ENCODE measurements at places on chromosomes 1 and 21. TPM values are rescaled to one million over a fixed set of nuclear protein-coding genes. Genes with fewer than 3 reads are reported as not detected.

GRCh38 chr1:208682664-208683013 is 438.5 kb upstream of the PLXNA2 start:
- no peak for DNase-seq

CNTN2 gene
- polyA plus RNA-seq, result 0.36 TPM

MTARC2 gene
- polyA plus RNA-seq, result 75.1 TPM

DNA sequence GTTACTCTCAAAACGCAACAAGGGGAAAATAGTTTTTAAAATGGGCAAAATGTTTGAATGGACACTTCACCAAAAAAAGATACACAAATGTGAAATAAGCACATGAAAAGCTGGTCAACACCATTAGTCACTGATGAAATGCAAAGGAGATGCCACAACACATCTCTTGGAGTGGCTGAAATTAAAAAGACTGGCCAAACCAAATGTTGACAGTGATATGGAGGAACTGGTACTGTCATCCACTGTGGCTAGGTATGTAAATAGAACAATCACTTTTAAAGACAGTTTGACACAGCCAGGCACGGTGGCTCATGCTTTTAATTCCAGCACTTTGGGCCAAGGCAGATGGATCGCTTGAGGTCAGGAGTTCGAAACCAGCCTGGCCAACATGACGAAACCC is 91.1 kb downstream of the POFUT2 start:
- no peak for DNase-seq

GRCh38 chr1:15501208-15502032 is 22.6 kb downstream of the CASP9 start:
- DNase-seq, result peak; percentile 14

GRCh38 chr1:65762081-65762862 is 30.4 kb upstream of the PDE4B start:
- no peak for DNase-seq

DNA sequence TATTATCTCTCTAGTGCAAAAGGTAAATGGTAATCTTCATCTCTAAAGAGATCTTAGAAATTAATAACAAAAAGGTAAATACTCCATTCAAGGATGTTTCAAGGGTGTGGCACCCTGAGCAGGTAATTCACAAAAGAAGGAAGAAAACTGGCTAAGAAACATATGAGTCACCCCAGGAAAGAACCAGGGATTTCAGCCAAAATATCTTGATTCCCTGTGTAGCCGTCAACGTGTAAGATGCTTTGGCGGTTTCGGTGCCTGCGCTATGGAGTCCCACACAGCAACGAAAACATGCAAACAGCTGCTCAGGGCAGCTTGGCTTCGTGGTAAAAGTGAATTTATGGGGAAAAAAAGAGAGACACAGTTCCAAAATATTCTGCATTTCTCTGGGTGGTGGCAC is 3.7 kb downstream of the ITGB2 start:
- no peak for DNase-seq

GRCh38 chr1:207309745-207310273 is 11.7 kb upstream of the CD55 start:
- no peak for DNase-seq

GRCh38 chr1:2339206-2340085 is 51.9 kb downstream of the MORN1 start:
- DNase-seq, result no peak

DNA sequence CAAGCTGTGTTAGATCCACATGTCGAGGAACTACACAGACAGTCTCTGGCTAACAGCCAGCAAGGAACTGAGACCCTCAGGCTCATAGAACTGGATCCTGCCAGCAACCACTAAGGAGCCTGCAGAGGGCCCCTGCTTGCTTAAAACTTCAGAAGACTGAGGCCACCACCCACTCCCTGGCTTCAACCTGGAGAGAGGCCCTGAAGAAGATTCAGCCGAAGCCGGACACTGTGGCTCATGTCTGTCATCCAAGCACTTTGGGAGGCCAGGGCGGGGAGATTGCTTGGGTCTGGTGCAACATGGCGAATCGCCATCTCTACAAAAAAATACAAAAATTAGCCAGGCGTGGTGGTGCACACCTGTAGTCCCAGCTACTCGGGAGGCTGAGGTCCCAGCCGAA is 92.6 kb upstream of the TMPRSS2 start:
- DNase-seq, result no peak

ALPL gene
- 1.2 TPM for polyA plus RNA-seq

PLA2G4A gene
- polyA plus RNA-seq, result 9.3 TPM

ESPN gene
- 3.8 TPM for polyA plus RNA-seq

- DNase-seq, result no peak
Measured at GRCh38 chr21:38669186-38669585, 136.5 kb upstream of the ETS2 start.

DNA sequence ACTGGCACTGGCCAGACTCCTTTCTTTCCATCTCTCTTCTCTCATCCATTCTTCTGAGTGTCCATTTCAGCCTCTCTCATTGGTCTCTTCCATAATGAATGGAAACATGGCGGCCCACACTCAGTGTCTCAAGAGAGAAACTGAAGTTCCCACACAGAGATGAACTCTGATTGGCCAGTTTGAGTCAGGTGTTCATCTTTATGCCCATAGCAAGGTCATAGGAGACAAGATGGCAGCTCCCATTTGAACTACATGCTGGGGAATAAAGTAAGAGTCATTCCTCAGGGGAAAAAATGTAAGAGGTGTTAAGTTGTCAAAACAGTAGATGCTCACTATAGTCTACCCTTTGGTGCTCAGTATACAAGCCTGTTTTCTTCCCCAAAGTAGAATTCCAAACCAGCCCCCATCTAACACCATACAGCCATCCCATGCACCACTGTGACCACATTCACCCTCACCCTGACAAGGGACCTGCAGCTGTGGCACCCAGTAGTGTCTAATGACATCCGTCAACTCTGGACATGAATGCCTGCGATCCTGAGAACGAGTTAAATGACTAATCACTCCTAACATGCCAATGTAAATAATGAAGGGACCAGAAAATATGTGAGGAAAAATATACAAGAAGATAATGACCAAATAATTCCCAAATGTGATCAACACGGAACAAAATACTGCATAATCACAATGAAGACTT is 12.4 kb downstream of the CDA start:
- DNase-seq, result no peak

- peak; percentile 36 for DNase-seq
Measured at GRCh38 chr1:244964112-244964971, 100.0 kb upstream of the HNRNPU start.

DFFA gene
- 36.2 TPM for polyA plus RNA-seq

DNA sequence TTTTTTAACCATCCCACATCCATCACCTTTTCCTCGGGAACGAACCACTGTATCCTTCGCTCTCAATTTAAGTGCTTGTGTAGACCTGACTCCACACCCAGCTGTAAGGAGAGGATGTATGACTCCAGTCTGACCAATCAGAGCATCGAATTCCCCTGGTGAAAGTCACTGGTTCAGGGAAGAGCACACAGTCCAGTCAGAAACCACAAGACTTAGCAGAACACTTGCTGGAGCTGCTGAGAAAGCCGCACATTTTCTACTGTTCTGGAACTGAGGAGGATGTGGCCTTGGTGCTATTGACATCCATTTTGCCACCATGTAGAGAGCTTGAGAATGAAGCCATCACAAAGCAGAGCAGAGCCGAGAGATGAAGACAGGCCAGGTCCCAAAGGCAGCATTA is 59.9 kb upstream of the CNN3 start:
- DNase-seq, result no peak

AK5 gene
- 1.2 TPM for polyA plus RNA-seq

CADM3 gene
- 2.0 TPM for polyA plus RNA-seq

GRCh38 chr1:234645964-234646363 is 36.0 kb upstream of the IRF2BP2 start:
- DNase-seq, result no peak

DLGAP3 gene
- polyA plus RNA-seq, result 0.08 TPM

DNA sequence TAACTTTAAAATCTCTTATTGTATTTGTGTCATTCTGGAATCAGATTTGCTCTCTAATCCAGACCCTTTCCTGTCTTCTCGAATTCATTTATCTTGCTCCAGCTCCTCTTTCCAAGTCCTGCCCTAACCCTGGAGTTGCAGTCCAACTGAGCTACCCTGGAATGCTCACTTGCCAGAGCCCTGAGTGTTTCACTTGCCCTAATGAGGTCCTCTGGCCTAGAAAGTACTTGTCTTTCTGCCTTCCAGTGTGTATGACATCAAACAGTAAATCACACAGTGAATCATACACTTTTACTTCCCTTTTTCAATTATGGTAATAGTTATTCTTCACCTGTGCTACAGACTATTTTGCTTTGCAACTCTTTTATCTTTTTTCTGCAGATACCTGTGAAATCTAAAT is 96.9 kb downstream of the NEK7 start:
- no peak for DNase-seq

DNA sequence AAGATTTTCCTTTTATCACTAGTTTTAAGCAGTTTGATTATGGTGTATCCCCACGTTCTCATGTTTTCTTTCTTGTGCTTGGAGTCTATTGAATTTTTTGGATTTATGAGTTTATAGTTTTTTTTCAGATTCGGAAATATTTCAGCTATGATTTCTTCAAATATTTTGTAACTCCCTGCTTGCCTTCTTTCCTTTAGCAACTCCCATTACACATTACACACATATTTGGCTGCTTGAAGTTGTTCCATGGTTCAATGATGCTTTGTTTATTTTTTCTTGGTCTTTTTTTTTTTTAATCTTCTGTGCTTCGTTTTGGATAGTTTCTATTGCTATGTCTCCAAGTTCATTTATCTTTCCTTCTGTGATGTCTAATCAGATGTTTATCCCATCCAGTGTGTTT is 48.5 kb upstream of the WARS2 start:
- DNase-seq, result no peak

DNA sequence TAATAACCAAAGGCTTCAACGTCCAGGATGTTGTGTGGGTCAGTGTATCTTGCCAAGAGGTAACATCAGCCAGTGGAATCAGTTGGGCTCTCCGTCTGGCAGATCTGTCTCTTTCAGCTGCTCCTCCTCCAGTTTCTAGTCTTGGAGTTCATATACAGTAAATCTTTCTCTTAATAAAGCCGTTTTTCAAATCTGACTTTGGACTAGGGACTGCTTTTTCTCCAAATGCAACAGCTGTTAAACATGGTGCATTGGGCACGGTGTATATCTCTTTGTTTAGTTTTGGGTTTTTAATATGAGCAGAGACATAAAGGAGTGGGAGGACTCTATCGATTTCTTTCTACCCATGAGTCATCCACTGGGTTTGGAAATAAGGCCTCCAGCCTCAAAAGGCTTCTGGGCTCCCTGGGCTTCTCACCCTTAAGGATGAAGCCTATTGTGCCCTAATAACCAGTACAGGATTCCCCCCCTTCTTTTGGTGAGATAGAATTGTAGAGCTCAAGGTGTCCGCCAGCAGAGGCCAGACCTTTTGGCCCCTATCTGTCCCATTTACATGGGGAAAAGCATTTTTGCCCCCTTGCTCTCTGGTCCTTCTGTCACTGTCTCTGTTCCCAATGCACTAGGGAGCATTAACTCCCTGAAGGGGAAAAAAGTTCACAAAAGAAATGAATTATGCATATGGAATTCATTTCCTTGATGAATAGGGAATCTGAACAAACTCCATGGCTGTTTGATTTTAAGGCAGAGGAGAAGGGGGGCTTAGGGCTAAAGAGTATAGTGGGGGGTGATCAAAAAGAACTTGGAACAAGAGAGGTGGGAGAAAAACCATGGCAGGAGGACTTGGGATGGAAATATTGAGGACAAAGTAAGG is 86.0 kb downstream of the PBX1 start:
- no peak for DNase-seq

DIO1 gene
- polyA plus RNA-seq, result 0.39 TPM

DNA sequence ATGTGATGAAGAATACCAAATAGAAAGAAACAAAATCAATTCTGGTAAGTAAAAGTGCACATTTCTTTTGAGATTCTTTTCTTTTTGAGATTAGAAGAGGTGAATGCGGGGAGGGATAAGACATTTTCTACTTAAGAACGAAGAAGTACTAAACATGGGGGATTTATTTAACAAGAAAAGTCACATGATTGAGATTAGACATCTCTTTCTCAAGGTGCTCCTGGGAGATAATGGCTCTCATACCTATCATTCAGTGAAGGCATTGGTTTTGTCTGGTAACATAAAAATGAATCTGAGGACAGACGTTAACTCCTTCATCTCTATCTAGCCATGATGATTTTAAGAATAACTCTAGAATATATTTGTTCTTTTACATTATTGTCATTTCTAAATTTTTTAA is 147.9 kb upstream of the SAMSN1 start:
- DNase-seq, result no peak

- DNase-seq, result no peak
Measured at GRCh38 chr1:3412376-3412775, 42.1 kb upstream of the ARHGEF16 start.

CRNN gene
- not detected for polyA plus RNA-seq

- DNase-seq, result no peak
Measured at GRCh38 chr21:37862536-37862935, 53.7 kb downstream of the KCNJ6 start.

- DNase-seq, result no peak
Measured at GRCh38 chr1:43980255-43981134, 1.5 kb downstream of the B4GALT2 start.
